Activated CD4-positive, alpha-beta T cell treated with anti-CD3 and anti-CD28 coated beads, Interleukin-2, amount 50 U/mL, for 24 hours (primary cell): ENCODE measurements at places on chromosomes 2 and 18.

- no peak for DNase-seq
These were observed 455.1 kb upstream of the DDX18 start for GRCh38 chr2:117359266-117359914.

- no peak for DNase-seq
These were observed 160.0 kb downstream of the DNAH6 start for GRCh38 chr2:84676295-84676694.

DNA sequence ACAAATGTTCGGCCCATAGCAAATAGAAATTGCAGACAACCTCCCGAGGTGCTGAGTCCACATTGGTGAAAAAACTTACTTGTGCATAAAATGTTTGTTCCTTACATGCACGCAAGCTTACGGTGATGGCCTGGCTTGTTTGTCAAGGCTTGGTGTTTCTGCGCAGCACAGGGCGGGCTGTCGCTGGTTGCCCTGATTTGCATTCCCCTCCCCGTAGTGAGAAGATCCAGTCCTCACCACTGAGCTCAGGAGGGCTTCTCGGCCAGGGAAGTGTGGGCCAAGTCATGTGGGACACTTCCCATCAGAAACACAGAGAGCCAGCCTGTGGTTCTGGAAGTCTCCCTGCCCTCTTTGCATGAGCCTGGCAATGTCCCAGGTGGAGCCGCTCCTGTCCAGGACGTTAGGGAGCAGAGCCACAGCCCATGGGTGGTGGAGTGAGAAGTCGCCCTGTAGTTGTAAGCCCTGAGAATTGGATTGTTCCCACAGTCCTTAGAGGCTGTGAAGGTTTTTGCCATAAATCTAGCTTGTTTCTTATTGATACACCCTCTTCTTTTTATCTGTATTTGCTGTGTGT lies 152.7 kb downstream of the TWIST2 start:
- DNase-seq, result no peak

- no peak for DNase-seq
These were observed 800 bp downstream of the HOXD13 start for GRCh38 chr2:176093145-176093897.

- DNase-seq, result no peak
These were observed 234.3 kb upstream of the LYPD1 start for GRCh38 chr2:132904142-132904842.

- no peak for DNase-seq
These were observed 185.6 kb downstream of the RTP5 start for GRCh38 chr2:242054881-242055801.

DNA sequence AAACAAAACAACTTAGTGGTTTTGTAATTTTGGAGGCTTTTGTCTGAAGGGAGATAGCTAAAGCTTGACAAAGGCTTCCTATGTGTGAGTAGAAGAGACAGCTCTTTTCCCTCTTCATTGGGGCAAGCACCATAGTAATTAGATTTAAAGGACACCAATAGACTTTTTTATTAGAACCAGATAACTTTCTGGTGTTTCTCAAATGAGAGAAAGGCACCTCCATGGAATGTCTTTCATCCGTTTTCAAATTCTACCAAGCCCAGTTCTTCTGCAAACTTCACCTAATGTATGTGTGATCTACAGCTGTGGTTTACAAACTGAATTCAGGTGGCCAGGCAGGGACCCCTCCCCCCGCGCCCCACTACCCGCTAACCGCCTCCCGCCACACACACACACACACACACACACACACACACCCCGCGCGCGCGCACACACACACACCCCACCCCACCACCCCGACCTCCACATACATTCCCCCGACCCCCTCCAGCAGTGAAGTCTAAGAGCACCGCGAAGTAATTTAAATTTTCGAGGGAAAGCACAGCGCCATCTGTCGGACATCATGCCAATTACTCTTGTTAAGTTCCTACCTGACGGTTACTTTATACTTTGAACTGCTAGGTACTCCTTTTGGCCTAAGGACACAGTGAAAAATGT lies 31.6 kb upstream of the PPP1R1C start:
- DNase-seq, result peak; percentile 22

- no peak for DNase-seq
These were observed 8.3 kb downstream of the GYPC start for GRCh38 chr2:126664234-126664633.

GRCh38 chr2:132562245-132562644 lies 107.8 kb downstream of the LYPD1 start:
- DNase-seq, result no peak

DNA sequence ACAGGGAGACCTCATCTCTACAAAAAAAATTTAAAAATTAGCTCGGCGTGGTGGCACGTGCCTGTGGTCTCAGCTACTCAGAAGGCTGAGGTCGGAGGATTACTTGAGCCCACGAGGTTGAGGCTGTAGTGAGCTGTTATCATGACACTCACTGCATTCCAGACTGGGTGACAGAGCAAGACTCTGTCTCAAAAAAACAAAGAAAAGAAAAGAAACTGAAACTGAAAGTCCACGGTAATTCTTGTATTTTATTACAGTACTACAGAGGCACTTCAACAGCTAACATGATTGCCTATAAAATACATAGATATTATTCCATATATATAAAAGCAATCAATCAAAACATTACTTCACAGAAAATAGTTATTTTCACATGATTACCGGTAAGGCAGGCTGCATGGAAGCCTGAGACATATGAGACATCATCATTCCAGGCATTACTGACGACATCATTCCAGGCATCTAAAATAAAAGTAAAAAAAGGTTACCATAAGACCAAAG lies 23.1 kb downstream of the PRPF40A start:
- no peak for DNase-seq

DNA sequence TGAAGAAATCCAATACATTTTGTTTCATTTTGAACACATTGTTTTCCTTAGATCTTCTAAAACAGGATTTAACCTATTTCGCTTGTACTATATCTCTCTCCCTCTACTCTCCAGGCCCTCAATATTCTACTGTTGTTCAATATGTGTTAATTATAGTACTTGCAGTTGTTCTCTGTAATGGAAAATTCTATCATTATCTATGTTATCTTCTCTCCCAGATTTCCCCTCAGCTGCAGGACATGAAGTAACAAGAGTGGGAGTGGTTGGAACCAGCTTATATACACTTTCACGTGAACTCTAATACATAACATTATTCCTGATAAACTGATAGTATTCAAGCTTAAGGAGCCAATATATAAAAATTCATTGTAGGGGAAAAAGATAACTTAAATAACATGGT lies 7.0 kb upstream of the STRN start:
- DNase-seq, result no peak

GRCh38 chr2:84705858-84706257 lies 175.0 kb downstream of the TRABD2A start:
- DNase-seq, result no peak

DNA sequence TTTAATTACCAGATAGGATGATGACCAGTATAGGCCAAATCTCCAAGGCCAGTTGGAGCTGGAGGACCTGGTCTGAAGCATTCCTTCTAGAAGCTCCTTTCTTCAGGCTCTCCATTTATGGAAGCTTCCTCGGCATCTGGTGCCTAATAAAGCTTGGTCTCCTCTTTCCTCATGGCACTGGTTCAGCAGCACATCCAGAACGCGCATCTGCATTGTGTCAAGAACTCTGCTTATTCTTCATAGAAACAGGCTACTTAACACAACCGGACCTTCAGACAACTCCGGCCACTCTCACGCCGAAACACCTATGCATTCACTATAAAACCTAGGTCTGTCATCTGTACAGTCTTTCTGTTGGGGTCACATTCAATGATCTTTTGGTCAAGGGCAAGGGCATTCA lies 99.8 kb downstream of the COL6A3 start:
- no peak for DNase-seq

GRCh38 chr2:190435031-190435670 lies 27.0 kb downstream of the MFSD6 start:
- no peak for DNase-seq

DNA sequence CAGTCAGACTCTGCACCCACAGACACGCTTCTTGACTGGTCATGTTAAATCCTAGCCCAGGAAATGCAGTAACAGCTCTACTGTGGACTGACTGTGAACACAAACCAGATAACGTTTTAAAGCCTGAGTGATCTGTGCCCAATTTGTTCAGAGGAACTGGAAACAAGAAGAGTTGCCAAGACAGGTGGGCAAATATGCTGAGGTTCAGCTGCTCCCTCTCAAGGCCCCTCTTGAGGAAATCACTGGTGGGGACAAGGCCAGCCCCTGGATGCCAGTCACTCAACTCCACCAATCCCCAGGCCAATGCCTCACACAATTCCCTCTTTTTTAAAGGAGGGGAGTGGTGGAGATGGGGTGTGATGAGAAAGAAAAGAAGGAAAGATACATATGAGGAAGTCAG lies 261.2 kb downstream of the ALK start:
- DNase-seq, result no peak

DNA sequence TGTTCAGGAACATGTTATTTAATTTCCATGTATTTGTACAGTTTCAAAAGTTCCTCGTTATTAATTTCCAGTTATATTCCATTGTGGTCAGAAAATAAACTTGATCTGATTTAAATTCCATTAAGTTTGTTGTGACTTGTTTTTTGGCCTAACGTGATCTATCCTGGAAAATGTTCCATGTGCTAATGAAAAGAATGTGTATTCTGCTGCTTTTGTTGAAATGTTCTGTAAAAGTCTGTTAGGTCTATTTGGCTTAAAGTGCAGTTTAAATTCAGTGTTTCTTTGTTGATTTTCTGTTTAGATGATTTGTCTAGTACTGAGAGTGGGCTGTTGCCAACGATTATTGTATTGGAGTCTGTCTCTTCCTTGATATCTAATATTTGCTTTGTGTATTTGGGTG lies 148.0 kb downstream of the UBR3 start:
- DNase-seq, result no peak

- DNase-seq, result no peak
These were observed 84.7 kb upstream of the TMEM200C start for GRCh38 chr18:5979971-5980457.

- DNase-seq, result peak; percentile 48
These were observed at the start of gene EDAR for GRCh38 chr2:108988796-108989713. Gene EDAR (minus strand): TSS chr2:108989220. CDS start chr2:108931014, 58,206 bp downstream.

- no peak for DNase-seq
These were observed 149.5 kb downstream of the ATP9B start for GRCh38 chr18:79218605-79219190.

GRCh38 chr2:33220533-33220932 lies 255.9 kb upstream of the RASGRP3 start:
- no peak for DNase-seq
